Daoy (cell line): ENCODE measurements at places on chromosomes 12 and 14. TPM values are rescaled to one million over a fixed set of nuclear protein-coding genes. Genes with fewer than 3 reads are reported as not detected.

The UBE3B gene
- total RNA-seq: 19.7 and 20.8 TPM in 2 replicates

The PTPN6 gene
- not detected in 2 replicates for total RNA-seq

The KRT81 gene
- total RNA-seq: 0.74 and 1.0 TPM in 2 replicates

The FOXN4 gene
- 0.06 and 0.12 TPM in 2 replicates for total RNA-seq

The TMTC2 gene
- 1.0 and 1.3 TPM in 2 replicates for total RNA-seq

The SSTR1 gene
- total RNA-seq: not detected in 2 replicates

The ANO6 gene
- 46.9 and 52.7 TPM in 2 replicates for total RNA-seq
